ENCODE measurements at places on chromosomes 5 and 9.

GRCh38 chr9:18056993-18057369, 417.0 kb upstream of the ADAMTSL1 start:
- DNase-seq: no peak

DNA sequence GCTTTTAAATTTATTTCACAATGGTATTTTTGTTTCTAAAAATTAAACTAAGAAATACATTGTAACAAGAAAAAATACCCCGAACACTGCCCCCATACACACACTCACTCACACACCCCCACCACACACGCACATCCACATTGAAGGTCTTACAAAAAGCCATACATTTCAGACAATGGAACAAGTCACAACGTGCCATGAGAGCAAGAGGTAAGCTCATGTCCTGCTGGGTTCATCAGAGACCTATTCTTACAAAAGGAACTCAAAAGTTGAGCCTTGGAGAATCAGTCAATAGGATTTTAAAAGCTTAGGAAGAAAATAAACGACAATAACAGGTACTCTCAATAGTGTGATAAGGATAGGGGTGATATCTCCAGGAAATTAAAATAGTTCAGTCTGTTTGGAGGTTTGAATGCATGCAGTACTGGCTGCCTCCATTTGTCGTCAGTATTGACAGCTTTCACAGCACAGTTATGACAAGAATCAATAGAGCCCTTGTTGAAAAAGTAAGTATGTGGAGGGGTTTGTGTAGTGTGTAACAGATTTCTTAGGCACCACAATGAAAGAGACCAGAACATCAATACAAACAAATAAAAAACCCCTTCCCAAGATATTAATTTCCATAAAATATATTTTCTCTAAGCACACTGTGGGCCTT, 1826.2 kb upstream of the CDH6 start:
- DNase-seq: peak; percentile 24

- peak; percentile 27 for DNase-seq
These were observed 1.7 kb upstream of the NTMT1 start for GRCh38 chr9:129624168-129624759.

DNA sequence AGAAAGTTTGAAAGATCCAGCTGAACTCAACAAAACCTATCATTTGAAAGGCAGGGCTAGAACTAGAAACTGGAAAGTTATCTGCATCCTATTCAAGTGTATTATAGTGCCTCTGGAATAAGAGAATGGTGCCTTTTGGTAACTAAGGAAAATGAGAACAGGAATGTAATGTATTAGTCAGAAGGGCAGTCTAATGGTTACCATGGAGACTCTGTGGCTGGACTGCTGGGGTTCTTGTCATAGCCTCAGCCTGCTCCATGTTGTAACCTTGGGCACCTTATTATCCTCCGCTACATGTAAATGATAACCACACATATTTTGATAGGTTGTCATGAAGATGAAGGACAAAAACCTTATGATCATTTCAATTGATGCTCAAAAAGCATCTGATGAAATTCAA, 24.6 kb upstream of the IFNB1 start:
- no peak for DNase-seq

GRCh38 chr5:74679966-74680365, 5.1 kb upstream of the HEXB start:
- no peak for DNase-seq

DNA sequence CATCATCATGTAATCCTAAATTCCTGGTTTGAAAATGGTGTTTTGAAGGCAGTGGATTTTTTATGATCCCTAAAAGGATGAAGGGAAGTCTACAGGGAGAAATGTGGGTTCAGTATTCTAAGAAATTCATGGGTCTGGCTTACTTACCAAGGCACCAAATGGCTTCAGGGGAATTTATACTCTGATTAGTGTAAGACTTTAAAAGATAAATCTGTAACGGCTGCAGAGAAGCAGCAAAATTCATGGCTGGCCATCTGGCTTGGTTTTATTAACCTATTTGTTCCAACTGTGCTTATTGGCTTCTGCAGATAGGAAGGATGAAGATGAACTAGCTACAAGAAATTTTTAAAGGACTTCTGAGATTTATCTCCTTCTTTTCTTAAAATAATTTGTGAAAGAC, 222.8 kb downstream of the TENT4A start:
- DNase-seq: no peak

GRCh38 chr5:173926359-173926758, 38.2 kb downstream of the CPEB4 start:
- DNase-seq: no peak

- DNase-seq: peak; percentile 54
These were observed 41.8 kb upstream of the S1PR3 start for GRCh38 chr9:88949425-88949824.

GRCh38 chr9:20526500-20527319, 95.6 kb downstream of the MLLT3 start:
- no peak for DNase-seq

DNA sequence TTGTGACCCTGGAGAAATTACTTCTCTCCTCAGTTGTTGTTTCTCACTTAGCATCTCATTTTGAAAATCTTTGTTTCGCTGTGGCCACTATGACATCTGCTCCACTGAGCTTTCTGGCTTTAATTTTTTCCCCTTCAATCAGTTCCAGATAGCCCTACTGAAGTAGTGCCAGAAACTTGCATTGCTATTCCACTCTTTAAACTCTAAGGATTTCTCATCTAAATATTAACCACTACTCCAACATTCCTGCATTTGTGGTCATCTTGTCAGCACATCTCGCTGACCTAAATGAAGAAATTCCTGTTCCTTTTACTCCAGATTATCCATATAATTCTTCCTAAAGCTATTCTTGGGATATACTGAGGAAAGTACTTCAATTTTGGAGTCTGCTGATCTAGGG, 15.3 kb upstream of the NOL6 start:
- no peak for DNase-seq

DNA sequence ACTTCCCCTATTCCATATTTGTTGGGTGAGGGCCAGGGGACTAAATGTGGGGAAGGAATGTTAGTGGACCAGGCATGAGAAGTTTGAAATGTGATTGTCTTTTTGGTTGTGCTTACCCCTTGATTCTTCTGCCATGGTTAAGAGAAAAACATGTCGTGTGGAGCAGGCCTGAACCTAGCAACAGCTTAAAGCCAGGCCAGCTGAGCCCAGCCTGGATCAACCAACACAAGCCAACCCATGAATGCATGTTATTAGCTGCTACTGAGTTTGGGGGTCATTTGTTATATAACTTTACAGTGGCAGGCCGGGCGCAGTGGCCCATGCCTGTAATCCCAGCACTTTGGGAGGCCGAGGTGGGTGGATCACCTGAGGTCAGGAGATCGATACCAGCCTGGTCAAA, 52.4 kb upstream of the TRIO start:
- DNase-seq: no peak

GRCh38 chr5:148809781-148810524, 16.5 kb upstream of the ADRB2 start:
- no peak for DNase-seq

DNA sequence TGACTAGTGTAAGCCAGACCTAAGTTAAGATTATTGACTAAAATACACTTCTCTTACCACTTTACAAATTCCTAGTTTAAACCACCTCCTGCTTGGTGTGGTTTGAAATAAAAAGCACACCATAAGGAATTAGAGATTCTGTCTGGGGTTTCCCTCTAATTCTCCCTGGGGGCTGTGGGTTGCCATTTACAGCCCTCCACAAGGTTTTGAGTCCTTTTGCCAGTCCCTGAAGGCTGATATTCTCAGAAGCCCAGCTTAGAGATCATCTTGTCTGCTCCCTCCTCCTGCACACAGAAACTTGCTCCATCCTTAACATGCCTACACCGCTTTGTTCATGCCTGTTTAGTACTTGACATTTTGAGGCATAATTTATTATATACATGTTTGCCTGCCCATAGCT, 7.2 kb upstream of the LMNB1 start:
- DNase-seq: no peak

DNA sequence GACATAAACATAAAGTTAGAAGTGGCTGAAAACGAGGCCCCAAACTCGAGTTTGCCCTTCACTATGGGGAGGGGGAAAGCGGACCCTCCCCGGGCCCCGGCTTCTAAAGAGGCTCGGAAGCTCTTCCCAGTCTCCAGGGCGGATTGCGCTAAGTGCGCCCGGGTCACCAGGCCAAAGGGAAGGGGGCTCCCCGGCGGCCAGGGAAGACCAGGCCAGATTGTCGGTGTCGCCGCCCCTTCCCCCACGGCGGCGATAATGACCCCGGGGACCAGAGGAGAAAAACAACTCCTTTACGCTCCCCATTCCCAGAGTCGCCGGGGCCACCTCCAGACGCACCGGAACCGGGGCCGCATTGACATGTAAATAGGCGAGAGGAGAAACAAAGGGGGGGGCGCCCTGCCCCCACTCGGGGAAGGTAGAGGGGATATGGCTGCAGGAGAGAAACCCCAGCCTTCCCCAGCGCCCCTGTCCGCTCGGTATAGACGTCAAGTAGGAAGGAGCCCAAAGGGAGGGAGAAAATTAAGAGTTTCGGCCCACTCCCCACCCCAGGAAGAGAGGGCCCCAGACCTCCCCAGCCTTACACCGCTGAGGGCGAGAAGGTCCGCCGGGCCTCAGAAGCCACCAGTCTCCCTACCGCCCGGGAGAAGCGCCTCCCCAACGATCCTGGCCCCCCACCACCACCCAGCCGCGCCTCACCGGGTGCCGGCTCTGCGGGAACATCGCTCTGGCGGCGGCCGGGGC, 1.7 kb downstream of the TLE1 start:
- DNase-seq: peak; percentile 14

DNA sequence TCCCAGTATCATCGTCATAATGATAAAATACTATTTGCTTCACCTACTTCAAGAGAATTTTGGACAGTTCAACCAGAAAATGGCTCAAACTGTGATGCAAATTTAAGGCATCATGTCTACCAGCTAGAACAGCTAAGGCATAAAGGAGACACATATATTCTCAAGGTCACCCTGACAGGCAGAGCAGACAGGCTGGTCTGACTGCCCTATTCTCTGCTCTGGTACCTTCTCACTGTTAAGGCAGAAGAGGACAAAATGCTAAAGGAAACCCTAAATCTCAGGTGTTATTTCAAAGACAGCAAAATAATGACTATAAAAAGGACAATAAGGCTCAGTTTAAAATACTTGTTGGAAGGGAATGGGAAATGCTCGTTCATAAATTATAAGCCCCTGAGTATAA, 87.2 kb downstream of the MRPS27 start:
- DNase-seq: no peak

- DNase-seq: no peak
These were observed 110.5 kb downstream of the ADAMTS12 start for GRCh38 chr5:33781286-33781685.

DNA sequence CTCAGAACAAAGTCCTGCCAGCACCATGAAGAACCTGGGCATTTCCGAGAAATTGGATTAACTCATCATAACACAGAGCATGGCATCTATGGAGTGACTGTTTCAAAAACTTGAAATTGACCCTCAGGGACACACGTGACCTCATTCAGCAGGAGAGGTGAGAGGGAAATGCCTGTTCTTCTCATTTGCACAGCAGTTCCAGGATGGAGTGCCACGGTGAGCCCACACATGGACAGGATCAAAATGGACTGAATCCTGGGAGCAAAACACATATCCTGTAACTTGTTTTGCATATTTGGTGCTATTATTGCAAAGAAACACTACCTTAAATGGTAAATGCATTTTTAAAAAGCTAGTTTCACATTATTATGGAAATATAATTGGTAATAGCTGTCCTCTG, 256.1 kb upstream of the IRX2 start:
- DNase-seq: no peak

- no peak for DNase-seq
These were observed 95.2 kb downstream of the C9orf152 start for GRCh38 chr9:110112792-110113191.

DNA sequence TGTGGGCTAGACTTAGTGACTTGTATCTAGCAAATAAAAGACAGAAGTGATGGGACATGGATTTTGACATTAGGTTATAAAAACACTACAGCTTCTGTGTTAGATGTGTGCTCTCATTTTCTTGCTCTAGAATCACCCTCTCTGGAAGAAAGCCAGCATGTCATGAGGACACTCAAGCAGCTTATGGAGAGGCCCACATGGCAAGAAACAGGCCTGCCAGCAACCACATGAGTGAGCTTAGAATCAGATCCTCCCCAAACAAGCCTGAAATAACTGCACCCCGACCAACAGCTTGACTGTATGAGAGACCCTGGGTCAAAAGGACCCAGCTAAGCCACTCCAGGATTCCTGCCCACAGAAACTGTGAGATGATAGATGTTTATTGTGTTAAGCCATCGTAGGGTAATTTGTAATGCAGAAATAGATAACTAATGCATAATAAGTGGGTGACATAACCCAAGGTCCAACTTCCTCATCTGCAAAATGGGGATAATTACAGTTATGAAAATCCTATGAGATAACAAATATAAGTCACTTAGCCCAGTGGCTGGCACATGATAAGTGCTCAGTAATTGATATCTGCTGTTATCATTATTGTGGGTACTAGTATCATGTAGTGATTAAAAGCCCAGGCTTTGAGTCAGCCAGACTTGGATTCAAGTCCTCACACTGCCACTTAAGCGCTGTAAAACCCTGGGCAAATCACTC, 86.5 kb downstream of the KLHL3 start:
- no peak for DNase-seq

- DNase-seq: no peak
These were observed 120.5 kb downstream of the MPDZ start for GRCh38 chr9:13158986-13159385.

Measured in NCI-H146 (cell line).